ENCODE measurements at places on chromosomes 13 and 19.

GRCh38 chr13:27419328-27419727, 5.1 kb upstream of the GTF3A start:
- no peak for DNase-seq

DNA sequence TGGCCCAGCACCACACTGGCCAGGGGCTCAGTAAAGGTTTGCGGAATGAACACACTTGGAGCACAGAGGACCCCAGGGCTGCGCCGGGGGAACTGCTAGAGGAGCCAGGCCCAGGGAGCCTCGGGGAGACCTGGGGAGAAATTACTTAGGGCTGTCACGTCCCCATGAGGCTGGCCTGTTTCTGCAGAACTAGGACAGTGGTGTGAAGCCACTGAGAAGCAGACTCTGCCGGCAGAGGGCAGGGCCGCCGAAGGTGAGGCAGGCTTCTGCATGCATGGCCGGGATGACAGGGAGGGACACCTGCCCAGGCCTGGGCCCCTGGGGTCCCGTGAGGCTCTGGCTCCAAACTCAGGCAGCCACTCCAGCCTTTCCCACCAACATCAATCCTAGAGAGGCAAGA, 26.4 kb downstream of the ELAVL1 start:
- DNase-seq: no peak

DNA sequence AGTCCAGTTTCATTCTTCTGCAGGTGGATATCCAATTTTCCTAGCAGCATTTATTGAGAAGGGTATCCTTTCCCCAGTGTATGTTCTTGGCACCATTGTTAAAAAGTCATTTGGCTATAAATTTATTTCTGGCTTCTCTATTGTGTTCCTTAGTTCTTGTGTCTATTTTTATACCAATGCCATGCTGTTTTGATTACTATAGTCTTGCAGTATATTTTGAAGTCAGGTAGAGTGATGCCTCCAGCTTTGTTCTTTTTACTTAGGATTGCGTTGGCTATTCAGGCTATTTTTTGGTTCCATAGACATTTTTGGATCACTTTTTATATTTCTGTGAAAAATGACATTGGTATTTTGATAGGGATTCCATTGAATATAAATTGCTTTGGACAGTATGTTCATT, 71.7 kb upstream of the MLNR start:
- DNase-seq: no peak

- no peak for DNase-seq
Observed at GRCh38 chr13:112457081-112457480, 80.9 kb downstream of the SPACA7 start.

- DNase-seq: no peak
Observed at GRCh38 chr19:35223862-35224505, 4.6 kb downstream of the FAM187B start.

GRCh38 chr13:44465318-44465717, 91.7 kb downstream of the SERP2 start:
- no peak for DNase-seq

GRCh38 chr19:31956771-31957392, 388.5 kb upstream of the ZNF507 start:
- DNase-seq: no peak

GRCh38 chr19:39182174-39182505, 14.6 kb upstream of the NCCRP1 start:
- DNase-seq: no peak

- no peak for DNase-seq
Observed at GRCh38 chr19:3518659-3519058, 12.5 kb downstream of the FZR1 start.

- DNase-seq: no peak
Observed at GRCh38 chr19:18730885-18731513, 47.5 kb downstream of the CRTC1 start.

GRCh38 chr13:38661010-38661675, 25.7 kb upstream of the FREM2 start:
- no peak for DNase-seq

DNA sequence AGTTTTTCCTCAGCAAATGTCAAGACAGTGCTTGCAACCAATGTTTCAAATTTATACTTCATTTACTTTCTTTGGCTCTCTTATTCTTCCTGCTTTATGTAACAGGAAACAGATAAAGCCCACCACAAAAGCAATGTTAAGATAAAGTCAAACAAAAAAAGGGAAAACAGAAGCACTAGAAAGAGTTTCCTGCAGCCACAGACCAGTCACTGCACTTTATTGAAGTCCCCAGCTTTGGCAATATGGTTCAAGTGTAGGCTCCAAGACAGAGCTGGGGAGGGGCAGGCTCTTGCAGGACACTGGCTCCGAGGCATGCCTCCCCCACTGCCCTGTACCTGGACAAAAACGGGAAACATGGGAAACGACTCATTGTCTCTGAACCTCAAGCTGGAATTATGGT, 15.3 kb upstream of the CDC16 start:
- no peak for DNase-seq

DNA sequence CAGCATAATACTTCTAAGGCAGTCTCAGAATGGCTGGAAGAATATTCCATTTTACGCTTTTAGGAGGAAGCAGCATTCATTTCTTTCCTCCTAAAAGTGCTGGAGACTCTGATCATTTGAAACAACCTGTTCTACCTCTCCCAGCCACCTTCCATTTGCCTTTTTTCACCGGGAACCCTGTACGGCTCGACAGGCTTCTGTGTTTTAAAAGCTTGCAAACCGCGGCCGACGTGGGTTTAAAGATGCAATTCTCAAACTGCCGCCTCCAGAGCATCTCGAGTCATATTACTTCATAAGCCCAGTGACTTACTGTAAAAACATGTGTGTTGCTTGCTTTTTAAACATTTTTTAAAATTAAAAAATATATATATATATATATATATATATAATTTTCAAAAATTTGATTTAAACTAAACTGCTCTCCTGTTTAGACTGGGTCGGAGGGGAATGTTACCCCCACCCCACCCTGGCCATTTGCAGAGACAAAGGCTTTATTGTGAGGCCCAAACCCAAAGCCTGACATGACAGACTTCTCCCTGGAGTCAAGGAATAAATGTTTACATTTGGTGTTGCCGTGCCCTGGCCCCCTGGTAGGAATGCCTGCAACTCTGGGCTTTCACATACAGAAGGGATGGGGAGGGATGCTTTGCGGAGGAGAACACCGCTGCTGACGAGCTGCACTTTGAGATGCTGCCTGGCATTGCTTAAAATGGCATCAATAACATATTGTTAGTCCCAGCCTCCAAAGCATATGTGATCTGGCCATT, 30.4 kb downstream of the ZNF536 start:
- no peak for DNase-seq

- DNase-seq: no peak
Observed at GRCh38 chr13:41941174-41941573, 19.7 kb downstream of the VWA8 start.

DNA sequence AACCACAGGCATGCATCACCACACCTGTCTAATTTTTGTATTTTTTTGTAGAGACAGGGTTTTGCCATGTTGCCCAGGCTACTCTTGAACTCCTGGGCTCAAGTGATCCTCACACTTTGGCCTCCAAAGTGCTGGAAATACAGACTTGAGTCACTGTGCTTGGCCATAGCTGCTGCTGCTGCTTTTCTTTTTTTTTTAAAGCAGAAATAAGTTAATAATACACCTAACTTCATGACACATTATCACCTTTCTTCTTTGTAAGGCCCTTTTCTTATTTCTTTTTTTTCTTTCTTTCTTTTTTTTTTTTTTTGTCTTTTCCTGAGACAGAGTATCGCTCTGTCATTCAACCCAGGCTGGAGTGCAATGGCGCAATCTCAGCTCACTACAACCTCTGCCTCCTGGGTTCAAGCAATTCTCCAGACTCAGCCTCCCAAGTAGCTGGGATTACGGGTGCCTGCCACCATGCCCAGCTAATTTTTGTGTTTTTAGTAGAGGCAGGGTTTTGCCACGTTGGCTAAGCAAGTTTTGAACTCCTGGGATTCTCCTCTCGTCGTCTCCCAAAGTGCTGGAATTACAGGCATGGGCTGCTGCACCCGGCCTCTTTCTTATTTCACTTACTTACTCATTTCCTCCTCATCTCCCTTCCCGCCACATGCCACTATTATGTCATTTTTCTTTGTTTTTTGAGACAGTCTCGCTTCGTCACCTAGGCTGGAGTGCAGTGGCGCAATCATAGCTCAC, 8.7 kb downstream of the SHKBP1 start:
- DNase-seq: no peak

All from activated T-cell treated with anti-CD3 and anti-CD28 coated beads for 48 hours (primary cell).